GM04504 (cell line): ENCODE measurements at places on chromosomes 4 and X.

- DNase-seq, result no peak
Measured at GRCh38 chr4:116925900-116926457, 159.4 kb downstream of the TRAM1L1 start.

DNA sequence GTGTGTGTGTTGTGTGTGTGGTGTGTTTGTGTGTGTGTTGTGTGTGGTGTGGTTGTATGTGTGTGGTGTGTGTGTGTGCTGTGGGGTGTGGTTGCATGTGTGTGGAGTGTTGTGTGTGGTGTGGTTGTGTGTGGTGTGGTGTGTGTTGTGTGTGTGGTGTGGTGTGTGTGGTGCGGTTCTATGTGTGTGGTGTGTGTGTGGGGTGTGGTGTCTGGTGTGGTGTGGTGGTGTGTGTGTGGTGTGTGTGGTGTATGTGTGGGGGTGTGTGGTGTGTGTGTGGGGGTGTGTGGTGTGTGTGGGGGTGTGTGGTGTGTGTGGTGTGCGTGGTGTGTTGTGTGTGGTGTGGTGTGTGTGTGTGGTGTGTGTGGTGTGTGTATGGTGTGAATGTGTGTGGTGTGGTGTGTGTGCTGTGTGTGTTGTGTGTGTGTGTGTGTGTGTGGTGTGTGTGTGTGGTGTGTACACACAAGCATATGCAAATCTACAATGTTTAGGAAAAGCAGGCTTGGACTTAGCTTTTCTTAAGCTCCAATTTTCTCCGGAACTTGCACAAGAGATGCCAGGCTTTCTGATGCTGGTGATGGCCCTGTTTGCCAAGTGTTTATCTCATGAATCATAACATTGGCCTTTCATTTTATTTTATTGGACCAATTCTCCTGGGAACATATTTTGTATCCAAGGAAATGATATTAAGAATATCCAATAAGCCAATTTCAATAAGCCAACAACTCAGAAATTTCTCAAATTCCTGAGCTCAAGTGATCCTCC lies 148.7 kb downstream of the SPATA18 start:
- peak; percentile 64 for DNase-seq

DNA sequence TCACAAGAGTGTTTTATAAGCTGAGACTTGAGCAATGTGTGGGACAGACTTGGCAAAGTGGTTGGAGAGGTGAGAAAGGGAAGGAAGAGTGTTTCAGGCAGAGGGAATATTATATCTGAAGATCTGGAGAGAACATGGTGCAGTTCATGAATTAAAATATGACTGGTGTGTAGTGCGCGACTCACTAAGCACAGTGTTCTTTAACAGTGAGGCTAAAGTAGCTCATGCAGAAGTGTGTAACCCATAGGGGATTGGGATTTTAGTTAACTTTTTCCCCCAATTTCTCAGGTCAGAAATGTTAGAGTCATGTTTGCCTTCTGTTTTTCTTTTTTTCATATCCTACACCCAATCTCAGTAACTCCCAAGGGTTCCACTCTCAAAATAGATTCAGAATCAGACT lies 9.7 kb downstream of the MTHFD2L start:
- no peak for DNase-seq

- DNase-seq, result no peak
Measured at GRCh38 chr4:1041936-1042330, 30.5 kb downstream of the FGFRL1 start.

- no peak for DNase-seq
Measured at GRCh38 chr4:47106561-47106960, 75.2 kb downstream of the GABRB1 start.

- no peak for DNase-seq
Measured at GRCh38 chr4:3710451-3711182, 55.6 kb upstream of the ADRA2C start.

DNA sequence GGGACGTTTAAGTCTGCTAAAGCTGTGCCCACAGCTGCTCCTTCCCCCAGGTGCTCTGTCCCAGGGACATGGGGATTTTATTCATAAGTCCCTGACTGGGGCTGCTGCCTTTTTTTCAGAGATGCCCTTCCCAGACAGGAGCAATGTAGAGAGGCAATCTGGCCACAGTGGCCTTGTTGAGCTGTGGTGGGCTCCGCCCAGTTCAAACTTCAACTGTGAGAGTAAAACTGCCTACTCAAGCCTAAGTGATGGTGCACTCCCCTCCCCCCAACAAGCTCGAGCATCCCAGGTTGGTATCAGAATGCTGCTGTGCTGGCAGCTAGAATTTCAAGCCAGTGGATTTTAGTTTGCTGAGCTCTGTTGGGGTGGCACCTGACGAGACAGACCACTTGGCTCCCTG lies 1371.4 kb downstream of the ADGRL3 start:
- DNase-seq, result no peak

DNA sequence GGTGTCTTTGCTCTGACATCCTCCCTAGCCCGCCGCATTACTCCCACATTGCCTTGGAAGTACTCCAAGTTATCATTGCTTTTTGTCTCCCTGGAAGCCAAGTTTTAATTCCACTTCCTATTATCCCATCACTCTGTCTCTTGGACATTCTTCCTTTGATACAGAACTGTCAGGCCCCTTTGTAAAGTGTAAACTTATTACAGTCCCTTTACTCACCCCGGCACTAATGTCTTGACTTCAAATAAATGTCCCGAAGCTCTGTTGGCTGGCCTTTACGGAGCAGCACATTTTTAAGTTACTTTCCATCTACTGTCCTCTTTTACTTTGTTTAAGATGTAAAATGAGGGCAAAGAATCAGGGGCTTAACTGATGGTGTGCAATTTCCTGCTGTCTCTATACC lies 223.5 kb upstream of the IGFBP7 start:
- no peak for DNase-seq

DNA sequence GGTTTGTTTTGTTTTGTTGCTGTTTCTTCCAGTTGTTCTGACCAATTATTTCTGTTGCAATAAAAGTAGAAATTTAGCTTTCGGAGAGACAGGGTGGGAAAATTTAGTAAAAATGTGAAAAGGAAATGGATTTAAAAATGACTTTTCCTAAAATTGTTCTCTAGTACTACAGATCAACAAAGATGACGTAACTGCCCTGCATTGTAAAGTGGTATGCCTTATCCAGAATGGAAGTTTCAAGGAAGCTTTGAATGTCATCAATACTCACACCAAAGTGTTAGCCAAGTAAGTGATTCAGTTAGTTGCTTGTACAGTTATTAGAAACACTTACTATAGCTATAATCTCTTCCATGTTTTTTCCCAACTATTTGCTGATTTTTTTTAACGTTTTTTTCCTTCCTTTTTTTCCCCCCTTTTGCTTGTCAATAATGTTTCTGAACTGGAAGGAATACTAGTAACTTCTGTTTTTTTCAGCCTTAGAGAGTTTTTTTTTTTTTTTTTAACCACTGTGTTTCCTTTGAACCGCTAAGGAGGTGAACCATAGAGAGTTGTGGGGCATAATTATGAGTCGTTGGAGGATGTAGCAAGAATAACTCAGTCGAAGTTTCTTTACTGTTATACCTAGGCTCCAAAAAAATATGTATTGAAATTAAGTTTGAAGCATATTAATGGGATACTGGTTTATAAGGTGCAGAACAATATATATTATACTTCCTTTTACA lies 2.2 kb downstream of the SRP72 start:
- no peak for DNase-seq

- no peak for DNase-seq
Measured at GRCh38 chrX:150028692-150029091, 90.4 kb upstream of the EOLA2 start.

GRCh38 chr4:152357206-152357605 lies 178.7 kb downstream of the FBXW7 start:
- DNase-seq, result no peak

DNA sequence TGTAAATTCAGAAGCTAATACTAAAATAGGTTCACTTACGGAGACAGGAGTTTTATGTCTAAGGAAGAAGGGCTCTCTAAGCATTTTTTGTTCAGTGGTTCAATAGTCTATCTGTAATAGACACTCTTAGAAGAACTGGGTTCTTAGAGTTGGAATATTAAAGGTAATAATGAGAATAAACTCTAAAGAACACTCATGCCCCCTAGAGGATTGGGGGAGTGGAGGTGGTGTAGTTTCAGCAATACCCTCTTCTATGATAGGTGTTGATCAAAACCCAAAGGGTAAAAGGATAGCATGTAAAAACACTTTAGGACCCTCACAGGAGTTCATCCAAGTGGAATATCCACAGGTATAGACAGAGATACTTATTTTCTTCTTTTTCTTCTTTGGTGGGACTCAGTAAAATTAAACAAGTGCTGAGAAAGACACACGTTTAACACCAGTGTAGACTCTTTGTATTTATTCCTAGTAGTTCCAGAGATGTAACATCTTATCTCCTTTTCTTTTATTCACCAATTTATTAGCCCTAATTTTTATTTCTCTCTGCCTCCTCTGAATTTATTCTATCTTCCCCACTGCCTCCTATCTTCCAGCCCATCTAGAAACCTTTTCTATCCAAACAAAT lies 25.7 kb upstream of the MND1 start:
- DNase-seq, result no peak

GRCh38 chr4:164768516-164768915 lies 14.6 kb downstream of the SMIM31 start:
- DNase-seq, result no peak

GRCh38 chr4:130511776-130512175 lies 1415.8 kb downstream of the C4orf33 start:
- no peak for DNase-seq

- DNase-seq, result no peak
Measured at GRCh38 chr4:110197529-110198042, 829 bp downstream of the ELOVL6 start.

DNA sequence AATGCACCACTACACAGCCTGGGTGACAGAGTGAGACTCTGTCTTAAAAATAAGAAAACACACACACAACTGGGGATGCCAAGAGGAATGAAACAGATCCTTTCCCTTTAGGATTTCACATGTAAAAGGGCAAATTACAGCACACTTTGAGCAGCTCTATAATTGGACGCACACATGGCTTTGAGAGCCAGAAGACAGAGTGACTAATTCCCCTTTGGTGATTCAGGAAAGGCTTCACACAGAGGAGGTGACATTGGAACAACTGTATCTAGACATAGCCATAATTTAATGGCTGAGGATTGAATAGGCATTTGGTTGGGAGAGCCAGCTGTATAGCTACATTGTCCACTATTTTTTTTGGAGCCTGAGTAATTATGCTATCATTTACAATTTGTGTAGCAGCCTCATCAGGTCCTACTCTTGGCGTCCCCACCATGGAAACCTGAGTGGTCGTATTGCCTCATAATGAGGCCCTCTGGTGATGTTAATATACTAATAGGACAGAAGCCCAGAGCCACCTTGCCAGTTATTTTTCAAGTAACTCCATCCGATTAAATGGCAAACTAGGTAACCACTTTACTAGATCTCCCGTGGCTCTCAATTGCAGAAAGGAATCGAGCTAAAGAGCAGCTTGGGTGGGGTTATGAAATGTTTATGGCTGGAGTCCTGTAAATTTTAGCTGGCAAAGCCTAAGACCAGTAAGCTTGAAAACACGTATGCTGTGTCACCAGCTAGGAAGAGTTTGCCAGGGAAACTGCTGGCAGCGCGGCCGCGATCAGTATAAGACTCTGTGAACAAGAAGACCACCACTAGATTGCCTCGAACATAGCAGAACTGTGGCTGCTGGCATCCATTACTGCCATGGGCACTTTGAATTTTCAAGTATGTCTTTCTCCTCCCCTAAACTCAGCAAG lies 8.5 kb upstream of the PPEF1 start:
- DNase-seq, result no peak

- peak; percentile 38 for DNase-seq
Measured at GRCh38 chr4:154073107-154073822, 284.4 kb upstream of the SFRP2 start.

DNA sequence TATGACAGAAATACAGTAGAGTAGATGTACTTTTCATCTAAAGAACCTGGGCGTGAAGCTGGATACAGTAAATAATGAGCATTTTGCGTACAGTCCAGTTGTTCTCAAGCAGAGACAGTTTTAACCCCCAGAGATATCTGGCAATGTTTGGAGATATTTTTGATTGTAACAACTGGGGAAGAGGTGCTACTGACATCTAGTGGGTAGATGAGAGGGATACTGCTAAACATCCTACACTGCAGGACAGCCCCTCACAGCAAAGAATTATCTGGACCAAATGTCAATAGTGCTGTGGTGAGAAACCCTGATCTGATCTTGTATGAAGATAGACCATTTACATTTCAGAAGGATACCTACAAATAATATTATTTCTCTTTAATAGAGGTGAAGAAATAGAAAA lies 200.2 kb upstream of the FAM47A start:
- no peak for DNase-seq

DNA sequence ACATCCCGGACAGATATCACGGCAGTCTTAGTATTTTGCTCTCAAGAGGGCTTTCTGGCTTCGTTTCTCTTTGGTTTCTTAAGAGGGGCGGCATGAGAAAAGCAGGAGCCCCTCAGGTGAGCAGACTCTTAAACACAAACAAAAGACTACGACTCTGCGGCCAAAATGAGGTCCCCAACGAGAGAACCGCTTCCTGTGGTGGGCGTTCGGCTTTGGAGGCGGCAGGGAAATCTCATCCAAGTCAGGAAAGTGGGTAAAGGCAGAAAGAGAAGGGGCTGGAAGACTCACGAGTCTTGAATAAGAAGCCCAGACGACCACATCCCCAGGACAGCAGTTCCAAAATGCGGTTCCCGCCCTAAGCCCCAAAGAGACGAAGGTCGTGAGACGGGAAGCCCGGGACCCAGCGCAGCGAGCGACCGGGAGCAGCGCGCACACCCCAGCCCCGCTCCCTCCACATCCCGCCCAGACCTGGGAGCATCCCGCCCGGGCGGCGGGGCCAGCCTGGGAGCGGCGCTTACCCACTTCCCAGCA lies 409 bp downstream of the UGDH start:
- DNase-seq, result no peak

DNA sequence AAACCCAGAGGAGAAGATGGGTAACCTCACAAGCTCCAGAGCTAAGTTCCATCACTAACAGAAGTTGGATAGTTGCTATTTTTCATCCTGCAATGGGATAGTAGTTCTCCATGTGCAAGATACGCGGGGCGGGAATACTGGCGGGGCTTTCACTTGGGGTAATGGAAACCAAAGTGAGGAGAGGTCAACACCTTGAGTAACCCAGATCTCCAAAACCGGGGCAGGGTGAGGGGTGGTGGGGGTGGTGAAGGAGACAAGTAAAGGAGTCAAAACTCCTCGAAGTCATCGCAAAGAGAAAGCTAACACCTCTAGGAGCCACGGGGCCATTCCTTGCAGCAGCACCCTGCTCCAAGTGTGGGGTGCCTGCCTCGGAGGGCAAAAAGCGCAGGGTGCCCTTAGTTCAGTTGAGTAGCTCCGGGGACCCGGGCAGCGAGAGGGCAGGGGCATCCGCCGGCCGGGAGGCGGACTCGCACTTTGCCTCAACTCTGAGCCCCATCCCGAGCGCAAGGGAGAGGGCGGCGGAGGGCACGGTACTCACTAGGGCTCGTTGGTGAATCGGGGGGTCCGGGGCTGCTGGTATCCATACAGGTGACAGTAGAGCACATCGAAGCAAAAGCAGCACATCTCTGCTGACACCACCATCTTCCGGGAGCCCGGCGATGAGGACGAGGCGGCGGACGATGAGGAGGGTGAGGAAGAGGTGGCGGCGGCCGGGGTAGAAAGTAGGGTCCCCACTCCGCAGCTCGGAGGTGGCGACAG lies 645 bp downstream of the AMMECR1 start:
- DNase-seq, result no peak

- DNase-seq, result no peak
Measured at GRCh38 chrX:14946606-14947155, 73.5 kb downstream of the MOSPD2 start.
